ENCODE measurements at places on chromosomes 12 and 14. TPM values are rescaled to one million over a fixed set of nuclear protein-coding genes. Genes with fewer than 3 reads are reported as not detected.

The IKBIP gene
- 12.6 TPM for total RNA-seq

DNA sequence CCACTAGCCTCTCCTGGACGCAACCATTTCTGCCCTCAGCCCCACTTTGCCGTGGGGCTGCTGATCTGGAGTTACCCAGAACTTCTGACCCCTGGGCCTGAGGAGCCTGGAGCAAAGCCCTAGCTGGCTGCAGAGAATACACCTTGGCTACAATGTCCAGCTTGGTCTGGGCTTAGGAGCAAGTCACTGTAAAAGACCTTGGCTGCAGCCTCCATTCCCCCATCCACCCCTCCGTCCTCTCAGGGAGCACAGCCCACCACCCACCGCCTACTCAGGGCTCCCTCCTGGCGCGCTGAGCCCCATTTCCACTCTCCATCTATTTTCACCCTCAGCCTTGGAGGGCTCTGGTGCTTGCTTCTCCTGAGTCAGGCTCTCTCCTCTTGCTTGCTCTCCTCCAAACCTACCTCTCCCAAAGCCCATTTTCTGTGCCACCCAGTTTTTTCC, 42.9 kb downstream of the ERH start:
- DNase-seq: no peak

DNA sequence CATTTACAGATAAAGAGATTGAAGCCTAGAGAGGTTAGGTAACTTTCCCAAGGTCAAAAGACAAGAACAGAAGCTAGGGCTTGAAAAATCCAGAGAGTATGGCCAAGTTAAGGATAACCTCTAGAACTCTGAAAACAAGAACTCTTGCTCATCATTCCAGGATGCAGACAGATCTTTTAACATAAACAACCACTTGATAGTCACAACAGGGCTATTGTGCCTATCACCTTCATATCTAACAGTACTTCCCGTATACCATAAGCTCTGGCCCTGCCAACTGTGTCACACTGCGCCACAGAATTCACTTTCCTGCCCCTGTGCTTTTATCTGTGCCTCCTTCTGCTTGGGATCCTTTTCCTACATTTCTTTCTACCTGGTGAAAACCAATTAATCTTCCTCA, 18.2 kb downstream of the ERP29 start:
- no peak for DNase-seq

The DBX2 gene
- total RNA-seq: not detected
